Gastrocnemius medialis (tissue), 4 donors: ENCODE measurements at places on chromosomes 3 and 15. TPM values are rescaled to one million over a fixed set of nuclear protein-coding genes. Genes with fewer than 3 reads are reported as not detected.

SCAMP5 gene
- total RNA-seq: not detected

EPHA3 gene
- 1.8 TPM for total RNA-seq

SERPINI2 gene
- total RNA-seq: not detected

TOPAZ1 gene
- not detected for total RNA-seq

GRCh38 chr15:46576646-46577395 lies 942.0 kb downstream of the SQOR start:
- DNase-seq: no peak

- DNase-seq: no peak
Observed at GRCh38 chr3:123330441-123330991, 118.4 kb downstream of the ADCY5 start.

DNA sequence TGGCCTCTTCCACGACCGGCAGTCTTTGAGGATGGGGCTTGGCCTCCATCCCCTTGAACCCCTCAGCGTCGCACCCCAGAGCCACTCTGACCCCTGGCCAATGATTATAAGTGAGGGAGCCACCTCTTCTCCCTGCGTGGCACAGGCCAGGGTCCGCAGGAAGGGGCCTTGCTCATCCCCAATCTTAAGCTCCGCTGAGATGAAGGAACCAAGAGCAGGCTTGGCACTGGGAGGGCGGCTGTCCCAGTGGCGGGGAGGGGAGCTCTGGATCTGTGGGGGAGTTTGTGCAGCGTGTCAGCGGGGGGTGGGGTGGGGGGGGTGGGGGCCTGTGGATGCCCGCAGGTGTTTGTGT lies 13.8 kb upstream of the ADPGK start:
- no peak for DNase-seq

DNA sequence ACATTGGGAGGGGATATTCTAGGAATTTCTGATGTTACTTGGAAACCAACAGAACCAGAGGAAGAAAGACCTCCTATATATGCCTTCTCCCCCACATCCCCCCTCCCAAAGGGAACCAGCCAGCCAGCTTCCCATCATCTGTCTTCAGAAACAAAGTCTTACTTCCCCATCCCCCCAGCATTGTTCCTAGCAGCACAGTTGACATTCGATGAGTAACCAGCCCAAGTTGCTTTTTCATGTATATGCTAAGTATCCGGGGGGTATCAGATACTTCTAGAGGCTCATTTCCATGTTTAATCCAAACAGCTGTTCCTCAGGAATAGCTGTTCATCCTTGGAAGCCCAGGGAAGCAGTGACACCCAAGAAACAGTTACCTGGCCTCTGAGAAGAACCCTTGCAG lies 16.0 kb downstream of the RMDN3 start:
- no peak for DNase-seq

GRCh38 chr3:129246636-129247035 lies 2.8 kb upstream of the COPG1 start:
- DNase-seq: no peak

DNA sequence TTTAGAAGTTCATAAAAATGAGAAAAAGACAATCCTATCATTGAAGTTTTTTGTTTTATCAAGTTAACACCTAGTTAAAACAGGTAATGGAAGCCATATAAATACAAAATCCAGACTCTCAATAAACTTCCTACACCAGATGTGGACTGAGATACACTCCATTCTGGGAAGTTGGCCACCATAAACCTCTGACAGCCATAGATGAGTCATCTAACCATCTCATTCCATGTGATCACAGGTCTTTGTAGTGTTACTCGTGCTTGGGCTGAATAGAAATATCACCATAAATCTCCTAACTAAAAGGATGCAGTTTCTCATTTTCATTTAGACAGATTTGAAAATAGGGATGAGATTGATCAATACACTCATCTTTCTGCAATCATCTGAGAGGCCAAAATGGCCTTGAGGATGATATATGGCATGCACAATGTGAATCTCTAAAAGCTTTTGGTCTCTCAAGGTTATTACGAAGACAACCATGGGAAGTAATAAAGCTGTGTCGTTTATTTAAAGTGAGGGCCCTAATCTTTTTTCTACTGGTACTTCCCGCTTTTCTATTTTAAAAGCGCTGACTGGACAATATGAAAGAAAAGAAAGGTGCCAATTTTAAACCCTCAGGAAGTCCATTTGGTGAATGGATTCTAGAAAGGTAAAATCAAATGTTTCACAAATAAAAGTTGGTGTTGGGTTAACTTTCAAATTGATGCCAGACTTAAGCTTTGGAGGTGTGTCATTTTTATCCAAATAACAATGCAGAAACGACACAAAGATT lies 155.5 kb downstream of the POLR2M start:
- DNase-seq: no peak

DNA sequence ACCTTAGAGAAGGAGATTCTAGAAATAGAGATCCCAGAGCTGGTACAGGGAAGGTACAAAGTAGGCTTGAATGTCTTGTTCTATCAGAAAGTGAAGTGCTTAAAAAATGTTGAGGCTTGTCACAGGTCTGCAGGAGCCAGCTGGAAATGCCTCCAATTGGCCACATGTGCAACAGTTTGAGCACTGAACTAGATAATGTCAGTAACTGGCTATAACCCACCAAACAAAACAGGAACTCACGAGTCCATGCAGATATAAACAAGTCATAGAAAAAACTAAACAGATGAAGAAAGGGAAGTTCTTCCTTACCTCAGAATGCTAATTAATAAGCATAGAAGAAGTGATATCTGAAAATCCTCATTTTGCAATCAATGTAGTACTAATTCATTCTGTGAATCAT lies 11.9 kb upstream of the TF start:
- no peak for DNase-seq

- no peak for DNase-seq
Observed at GRCh38 chr3:163368168-163368567, 1710.1 kb downstream of the SI start.

- peak; percentile 98 for DNase-seq
Observed at GRCh38 chr15:70196372-70197316, 98.9 kb upstream of the TLE3 start.

GRCh38 chr3:119628390-119628789 lies 30.7 kb downstream of the PLA1A start:
- DNase-seq: no peak

DNA sequence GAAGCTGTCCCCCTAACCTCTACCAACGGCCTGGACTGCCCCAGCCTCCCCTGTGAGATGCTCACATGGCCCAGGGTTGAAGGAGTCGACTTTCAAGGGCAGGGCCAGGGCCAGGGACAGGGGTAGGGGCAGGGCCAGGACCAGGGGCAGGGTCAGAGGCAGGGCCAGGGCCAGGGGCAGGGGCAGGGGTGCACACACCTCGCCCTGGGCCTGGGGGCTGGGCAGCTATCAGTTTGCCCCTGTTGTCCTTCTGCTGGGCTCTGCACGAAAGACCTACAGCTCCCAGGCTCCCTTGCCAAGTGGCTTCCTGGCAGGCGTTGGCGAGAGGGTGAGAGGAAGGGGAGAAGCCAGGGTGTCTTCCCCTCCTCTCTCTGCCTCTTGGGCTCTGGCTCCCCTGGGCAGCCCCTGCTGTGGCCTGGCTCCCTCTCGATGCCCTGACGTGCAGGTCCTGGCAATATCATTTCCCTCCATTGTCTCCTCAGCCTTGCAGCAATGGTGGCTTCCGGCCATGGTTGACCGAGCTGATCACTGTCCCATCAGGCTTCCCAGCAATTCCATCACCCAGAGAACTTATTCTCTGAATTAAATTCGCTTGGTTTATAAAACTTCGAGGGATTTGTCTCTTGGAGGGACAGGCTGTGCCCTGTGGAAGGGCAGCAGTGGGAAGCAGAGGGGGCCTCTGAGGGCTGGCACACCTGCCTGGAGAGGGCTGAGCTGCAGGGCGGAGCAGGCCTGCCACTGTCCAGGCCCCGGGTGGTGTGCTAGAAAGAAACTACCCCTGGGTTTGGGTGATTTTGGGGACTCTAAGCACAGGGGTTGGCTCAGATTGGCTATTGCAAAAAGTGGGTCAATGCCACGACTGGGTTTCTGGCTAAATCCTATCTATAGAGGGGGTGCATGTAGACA lies 13.9 kb downstream of the PRR23E start:
- DNase-seq: no peak

GRCh38 chr3:147832611-147833010 lies 423.4 kb downstream of the ZIC1 start:
- DNase-seq: no peak

DNA sequence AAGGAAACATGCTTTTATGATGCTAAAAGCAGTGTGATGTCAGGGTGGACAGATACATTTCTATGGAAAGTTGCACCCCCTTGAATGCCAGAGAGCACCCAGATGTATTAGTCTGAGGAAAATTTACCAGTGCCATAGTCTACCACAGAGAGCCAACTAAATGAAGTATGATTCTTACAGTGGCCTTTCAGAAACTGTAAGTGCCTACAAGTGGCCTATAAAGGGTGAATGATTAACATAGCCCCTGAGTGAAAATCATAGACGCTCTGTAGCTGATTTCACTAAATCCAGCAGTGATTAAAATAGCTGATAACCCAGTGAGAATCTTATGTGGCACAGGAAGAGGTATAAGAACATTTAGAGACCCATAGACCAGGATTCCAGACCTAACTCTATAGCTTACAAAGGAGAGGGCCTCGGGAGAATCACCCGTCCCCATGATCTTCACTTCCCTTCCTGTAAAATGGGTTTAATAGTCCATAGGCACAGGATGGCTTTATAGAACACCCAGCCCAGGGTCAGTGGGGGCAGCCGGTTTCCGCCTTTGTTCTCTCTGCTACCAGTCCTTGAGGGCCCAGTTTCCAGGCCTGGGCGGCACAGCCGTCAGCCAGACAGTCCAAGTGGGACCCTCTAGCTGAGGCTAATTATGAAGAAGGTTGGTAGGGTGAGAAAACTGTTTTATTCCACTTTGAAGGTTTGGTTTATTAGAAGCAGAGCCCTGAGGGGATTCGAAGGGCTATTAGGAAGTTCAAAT lies 35.5 kb upstream of the CACNA2D3 start:
- no peak for DNase-seq
